ENCODE measurements at places on chromosomes 12 and 14.

DNA sequence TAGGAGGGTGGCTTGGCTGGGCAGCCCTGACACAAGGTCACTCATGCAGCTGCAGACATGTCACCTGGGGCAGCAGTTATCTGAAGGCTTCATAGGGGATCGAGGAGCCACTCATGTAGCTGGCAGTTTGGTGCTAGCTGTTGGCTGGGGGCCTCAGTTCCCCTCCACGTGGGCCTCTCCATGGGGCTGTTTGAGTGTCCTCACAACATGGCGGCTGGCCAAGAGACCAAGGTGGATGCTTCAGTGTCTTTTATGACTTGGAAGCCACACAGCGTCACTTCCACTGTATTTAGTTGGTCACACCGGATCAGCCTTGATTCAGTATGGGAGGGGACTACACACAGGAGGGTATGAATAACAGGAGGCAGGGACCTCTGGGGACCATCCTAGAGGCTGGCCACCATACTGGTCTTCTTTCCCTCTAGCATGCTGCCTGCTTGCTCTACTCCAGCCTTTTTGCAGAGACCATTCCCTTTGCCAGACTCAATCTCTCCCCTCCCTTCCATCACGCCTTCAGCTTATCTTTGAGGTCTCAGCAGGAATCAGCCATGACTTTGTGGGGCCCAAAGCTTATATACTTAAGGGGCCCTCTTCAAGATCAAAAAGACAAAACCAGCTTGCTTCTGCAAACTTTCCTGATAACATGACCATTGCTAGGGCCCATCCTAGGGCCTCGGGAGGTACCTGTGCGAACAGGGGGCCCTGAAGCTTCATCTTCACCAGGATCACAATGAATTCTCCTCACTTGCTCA lies 53.4 kb downstream of the RPH3A start:
- no peak for DNase-seq

- no peak for DNase-seq
Measured at GRCh38 chr12:119195256-119195655, 16.5 kb downstream of the HSPB8 start.

DNA sequence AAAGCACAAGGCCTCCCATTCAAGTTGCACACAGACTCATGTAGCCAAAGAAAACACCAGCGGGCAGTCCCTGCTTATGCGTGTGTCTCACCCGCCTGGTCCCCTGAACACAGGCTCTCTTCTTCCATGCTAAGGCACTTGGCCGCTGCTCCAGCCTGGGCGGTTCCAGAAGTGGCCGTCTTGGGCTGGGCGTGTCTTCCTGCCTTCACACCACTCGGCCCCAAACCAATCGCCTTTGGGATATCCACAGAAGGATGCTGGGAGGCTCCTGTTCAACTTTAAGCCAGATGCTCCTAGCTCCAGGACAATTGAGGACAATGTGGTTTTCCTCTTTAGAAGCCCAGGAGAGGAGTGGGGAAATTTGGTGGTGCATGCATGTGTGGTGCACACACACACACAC lies 2.2 kb downstream of the SCARB1 start:
- DNase-seq, result no peak

DNA sequence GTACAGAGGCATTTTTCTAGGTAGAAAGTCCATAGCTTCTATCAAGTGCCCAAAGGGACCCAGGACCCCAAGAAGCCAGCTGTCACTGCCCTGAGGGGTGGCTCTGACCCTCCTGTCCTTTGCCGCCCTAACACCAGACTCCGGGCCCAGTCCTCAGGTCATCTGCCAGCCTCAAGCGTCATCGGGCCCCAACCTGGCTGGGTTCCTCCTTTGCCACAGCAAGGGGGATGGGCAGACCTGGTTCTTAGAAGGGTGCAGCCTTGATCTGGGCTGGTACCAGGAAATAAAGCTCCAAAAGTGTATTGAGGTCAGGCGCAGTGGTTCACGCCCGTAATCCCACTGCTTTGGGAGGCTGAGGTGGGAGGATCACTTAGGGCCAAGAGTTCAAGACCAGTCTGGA lies 27.1 kb upstream of the FAM222A start:
- DNase-seq, result no peak

DNA sequence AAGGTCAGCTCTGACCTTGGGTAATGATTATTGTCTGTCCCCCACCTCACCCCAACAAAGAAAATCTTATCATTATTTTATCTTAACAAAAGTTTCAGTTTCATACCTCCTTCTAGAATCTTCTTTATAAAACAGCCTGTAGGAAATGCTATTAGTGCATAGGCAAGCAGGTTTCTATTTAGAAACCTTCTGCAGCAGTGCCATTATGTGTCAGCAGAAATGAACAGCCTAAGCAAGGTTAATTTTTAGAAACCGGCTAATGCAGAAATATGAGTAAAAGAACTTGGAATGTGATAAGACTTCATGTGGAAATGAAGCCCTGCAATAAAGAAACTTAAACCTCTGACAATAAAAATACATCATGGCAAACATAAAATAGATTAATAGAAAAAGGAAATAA lies 814.4 kb downstream of the FSCB start:
- DNase-seq, result no peak

GRCh38 chr12:38417101-38417500 lies 100.5 kb downstream of the ALG10B start:
- DNase-seq, result no peak

DNA sequence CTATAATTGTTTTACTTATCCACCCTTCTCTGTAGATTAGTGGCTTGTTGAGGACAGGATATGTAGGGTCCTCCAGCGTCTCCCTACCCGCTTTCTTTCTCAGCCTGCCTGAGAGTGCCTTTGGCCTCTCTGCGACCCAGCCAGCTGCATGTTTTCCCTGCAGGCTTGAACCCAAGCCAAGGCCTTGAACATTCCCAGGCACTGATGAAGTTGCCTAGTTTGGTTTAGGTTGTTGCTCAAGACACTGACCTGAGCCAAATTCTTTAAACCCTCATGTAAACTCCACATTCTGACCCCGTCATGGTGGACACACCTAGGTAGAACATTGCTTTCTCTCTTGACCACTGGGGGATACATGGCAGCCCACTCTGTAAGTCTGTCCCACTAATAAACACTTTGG lies 33.4 kb upstream of the TXNRD1 start:
- DNase-seq, result peak; percentile 84

GRCh38 chr14:55117803-55118441 lies 11.1 kb upstream of the LGALS3 start:
- DNase-seq, result no peak

DNA sequence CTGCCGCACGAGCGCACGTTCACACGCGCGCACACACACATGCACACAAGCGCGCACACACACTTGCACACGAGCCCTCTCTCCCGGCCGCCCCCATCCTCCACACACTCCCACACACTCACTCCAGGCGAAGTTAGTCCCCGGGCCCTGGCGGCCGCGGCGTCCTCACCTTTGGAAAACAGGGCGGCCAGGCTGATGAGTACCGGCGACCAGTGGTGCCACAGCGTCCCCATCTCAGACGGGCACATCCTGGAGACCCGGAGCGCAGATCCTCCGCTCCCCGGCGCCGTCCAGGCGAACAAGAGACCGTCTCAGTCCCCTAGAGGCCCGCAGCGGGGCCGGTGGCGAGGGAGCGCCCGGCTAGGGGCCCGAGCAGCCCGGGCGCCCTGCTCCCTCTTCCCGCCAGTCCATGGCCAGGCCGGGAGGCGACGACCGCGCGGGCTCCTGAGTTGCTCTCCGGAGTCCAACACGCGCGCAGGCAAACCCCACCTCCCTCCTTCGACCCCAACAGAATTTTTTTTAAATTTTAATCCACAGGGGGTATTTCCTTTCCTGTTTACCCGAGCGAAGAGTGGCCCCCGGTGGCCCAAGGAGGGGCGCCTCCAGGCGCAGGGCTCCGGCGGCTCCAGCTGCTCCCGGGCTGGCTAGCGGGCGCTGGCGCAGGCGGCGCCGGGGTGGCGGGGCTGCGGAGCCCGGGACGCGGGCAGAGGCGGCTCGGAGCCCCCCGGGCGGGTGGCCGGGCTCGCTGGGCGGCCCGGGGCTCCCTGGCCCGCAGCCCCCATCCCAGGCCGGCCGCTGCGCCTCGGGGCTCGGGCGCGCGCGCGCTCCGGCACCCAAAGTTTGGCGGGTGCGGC lies 506 bp downstream of the TMEM132D start:
- DNase-seq, result no peak

DNA sequence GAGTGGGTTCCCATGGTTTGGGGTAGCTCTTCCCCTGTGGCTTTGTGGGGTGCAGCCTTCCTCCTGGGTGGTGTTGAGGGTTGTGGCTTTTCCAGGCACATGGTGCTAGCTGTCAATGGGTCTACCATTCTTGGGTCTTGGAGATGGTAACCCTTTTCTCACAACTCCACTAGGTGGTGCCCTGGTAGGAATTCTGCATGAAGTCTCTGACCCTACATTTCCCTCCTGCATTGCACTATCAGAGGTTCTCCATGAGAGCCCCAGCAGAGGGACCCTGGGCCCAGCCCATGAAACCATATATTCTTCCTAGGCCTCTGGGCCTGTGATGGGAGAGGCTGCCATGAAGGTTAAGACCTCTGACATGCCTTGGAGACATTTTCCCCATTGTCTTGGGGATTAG lies 1093.3 kb downstream of the SLC16A7 start:
- DNase-seq, result no peak

DNA sequence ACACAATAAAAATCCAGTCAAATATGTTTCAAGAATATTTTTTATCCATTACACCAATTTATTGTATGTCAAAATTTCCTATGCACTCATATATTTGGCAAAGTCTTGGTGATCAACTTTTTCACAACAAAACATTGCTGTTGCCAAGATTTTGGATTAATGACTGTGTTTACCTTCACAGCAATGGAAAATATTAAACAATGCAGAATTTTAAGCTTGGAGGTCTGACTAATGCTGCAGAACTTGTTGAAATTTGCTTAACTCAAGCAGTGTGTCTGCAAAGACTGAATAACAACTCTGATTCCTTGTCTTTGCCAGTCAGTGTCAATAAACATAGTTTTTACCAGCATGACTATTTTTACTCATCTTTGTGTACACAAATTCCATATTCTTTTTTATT lies 336.4 kb downstream of the CCER1 start:
- DNase-seq, result no peak

GRCh38 chr12:66013224-66013623 lies 117.3 kb downstream of the LLPH start:
- DNase-seq, result no peak

DNA sequence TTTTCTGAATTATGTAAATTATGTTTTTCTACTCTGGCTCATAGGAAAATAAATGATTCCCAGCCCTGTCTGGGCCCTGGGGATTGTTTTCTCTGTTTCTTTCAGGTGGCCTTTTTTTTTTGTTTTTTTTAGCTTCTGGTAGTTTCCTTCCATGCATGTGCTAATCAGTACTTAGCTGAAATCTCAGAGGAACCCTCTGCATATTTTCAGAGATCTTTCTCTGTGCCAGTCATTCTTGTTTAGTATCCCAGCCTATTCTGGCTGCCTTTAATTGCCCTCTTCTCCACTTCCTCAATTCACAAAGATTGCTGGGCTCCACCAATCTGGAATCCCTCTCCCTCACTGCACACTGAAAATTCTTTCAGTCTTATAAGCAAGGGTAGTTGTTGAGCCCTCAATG lies 46.9 kb downstream of the CNOT2 start:
- no peak for DNase-seq

DNA sequence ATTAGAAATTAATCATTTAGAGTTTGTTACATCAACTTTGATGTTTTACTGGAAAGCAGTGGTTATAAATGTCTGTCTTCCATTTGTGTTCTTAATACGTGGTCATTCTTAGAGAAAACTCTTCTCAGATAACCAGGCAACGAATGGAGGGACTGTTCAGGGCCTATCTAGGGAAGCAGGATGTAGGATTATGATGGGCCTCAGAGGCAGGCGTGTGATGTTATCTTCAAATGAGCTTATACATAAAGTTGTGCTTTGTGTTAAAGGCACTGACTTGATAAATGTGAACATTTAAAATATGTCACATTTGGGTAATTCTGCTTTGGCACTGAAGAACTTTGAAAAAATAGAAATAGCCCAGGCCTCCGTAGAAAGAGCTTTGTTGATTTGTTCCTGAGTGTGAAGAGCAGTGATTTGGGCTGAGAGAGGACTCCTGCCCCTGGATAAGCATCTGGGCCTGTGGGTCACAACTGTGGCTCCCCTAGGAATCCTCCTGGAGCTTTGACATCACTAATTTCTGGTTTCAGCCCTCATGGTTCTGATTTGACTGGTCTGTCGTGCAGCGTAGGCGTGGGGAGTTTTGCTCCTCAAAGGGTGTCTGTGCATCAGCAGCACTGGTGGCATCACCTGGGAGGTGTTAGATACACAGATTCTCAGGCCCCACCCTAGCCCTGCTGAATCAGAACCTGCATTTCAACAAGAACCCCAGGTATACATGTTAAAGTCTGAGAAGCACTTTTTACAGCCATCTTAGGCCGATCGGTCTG lies 55.4 kb downstream of the SAMD4A start:
- DNase-seq, result no peak

DNA sequence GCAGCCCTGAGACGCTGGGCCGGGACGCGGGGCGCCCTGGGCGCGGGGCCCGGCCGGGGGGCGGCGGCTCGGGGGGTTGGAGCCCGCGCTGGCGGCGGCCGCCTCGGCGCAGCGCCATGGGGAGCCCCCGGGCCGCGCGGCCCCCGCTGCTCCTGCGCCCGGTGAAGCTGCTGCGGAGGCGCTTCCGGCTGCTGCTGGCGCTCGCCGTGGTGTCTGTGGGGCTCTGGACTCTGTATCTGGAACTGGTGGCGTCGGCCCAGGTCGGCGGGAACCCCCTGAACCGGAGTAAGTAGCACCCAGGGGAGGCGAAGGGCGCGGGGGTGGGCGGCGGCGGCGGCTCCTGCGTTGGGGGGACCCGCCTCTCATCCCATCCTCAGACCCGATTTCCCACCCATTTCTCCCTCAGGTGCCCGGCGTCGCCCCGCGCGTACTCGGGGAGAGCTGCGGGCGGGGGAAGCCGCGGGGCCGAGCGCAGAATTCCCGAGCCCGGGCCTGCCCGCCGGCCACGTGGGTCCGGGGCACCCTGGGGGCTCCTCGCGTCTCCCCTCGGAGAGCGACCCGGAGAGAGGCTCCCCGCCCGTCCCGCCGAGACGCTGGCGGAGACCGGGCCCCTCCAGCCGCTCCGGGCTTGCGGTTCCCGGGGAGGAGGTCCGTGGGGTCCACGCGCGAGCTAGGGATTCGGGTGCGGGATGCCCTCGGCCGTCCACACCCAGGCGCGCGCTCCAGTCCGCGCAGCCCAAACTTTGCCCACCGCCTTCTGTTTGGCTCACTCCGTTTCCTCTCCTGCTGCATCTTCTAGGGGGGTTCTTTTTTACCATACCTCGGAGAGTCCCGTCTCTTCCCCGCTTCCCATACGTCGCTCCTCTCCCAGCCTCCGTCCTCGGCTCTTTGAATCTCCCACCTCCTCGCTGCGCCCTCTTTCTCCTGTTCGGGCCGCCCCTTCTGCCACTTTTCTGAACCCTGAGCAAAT lies 807 bp downstream of the B4GALNT3 start:
- peak; percentile 10 for DNase-seq

DNA sequence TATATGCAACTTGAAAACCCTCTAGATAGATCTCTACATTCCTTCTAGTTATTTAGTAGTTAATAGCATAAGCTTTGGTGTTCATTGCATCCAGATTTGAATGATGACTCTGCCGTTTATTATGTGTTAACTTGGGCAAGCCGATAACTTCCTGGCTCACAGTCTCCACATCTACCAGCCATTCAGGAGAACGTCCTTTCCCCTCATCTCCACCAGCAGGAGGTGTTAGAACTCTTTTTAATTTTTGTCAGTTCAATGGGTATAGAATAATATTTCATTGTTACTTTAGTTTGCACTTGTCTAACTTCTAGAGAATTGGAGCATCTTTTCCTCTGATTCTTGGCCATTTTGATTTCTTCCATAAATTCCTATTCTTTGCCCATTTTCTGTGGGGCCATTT lies 30.0 kb upstream of the WSCD2 start:
- no peak for DNase-seq

All from EL (cell line).